ENCODE measurements at places on chromosomes 11 and 22.
A peak's percentile ranks its signal among the peaks of the same experiment; 100 is the strongest.

DNA sequence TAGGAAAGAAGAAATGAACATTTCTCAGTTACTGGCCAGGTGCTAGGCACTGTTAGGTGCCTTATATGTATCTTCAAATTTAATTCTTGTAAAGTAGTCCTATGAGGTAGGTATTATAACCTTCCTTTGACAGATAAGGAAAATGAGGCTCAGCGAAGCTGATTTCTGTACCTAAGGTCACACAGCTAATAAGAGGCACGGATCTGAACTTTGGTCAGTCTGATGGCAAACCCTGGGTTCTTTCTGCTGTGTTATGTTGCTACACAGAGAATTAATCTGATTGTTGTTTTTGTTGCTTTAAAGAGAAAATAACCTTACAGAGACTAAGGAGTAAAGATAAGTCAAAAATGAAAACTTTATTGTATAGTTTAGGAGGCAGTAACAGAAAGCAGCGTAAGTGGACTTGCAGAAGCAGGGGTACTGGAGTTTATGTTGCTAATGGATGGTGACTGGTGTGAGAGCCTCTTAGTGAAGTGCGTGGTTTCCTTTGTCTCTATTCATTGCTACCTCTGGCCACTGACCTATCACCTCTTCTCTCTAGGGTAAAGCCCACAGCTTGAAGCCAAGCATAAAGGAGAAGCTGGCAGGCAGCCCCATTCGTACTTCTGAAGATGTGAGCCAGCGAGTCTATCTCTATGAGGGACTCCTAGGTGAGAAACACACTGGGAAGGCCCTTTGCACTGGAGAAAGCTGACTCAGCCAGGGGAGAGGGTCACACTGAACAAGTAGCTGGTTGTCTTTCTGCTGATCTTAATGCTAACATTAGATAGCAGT is 38.3 kb downstream of the MADD start:
- no peak for DNase-seq

GRCh38 chr11:86484795-86485166 is 110.1 kb downstream of the CCDC81 start:
- DNase-seq, result no peak

DNA sequence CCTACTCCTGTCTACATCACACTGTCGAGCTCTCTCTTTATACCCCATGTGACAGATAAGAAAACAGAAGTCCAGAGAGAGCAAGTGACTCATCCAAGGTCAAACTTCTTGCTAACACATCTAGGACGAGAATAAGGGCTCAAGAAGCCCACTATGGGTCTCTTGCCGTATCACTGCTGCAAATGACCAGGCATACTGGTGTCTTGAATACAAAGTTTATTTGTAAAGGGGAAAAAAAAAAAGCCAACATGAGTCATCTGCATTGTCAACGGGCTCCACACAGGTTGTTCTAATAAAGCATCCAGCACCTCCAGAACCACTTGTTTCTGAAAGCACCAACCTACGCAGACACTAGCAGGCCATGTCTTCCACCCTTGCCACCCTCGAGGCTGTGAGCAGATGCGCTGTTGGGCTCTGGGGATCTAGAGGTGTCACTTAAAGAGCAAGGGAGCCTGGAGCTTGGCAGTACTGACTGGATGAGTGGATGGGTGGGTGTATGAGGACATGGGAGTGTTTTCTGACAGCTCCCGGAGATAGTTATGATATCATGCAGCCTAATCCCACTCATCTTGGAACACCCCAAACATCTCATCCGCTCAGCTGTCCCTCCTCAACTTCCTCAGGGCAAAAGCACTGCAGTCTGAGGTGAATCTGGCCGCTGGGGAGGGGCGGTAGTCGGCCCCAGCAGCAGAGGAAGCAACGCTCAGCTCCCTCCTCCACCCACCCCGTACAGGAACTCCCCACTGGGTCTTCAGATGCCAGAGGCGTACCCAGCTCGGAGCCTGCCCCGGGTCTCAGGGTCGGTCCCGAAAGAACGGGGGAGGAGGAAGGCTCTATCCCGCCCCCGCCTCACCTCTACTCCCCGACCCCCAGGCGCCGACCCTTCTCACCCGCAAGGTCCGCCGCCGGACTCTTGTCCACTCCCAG is 1.0 kb downstream of the SMCO4 start:
- DNase-seq, result peak; percentile 34

- no peak for DNase-seq
Measured at GRCh38 chr11:123197711-123198110, 2.7 kb upstream of the CLMP start.

DNA sequence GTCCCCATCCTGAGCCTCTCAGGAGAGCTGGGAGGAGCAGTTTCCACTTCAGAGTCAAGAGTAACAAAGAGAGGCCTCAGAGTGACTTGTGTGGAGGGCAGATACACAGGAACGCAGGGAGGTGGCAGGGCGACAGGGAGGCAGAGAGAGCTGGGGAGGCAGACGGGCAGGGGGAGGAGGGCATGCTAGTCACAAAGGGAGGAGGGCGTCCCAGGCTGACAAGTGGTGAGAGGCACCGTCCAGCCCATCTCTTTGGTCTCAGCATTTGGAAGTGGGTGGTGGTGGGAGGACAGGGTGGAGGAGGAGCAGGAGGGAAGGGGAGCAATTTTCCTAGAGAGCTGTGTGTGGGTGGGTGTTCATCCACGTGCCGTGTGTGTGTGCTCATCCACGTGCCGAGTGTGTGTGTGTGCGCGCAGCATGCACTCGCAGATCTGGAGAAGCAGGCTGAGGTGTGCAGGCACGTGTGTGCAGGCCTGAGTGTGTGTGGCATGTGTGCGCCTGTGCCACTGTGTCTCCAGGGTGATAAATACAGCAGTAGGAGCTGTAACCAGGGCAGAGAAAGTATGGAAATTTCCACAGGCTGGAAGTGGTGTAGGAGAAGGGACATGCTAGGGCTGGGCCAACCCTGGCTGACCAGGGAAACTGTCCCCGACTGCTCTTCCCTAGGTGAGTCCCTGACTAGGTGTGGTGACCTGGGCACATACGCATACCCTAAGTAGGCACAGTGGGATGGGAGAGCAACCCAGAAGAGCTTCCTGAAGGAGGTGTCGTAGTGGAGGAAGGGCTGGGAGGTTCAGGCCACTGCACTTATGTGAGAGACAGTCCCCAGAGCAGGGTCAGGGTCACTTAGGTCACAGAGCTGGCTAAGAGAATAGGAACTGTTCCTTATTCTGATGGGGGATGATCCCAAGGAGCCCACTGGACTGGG is 7.3 kb upstream of the PDE2A start:
- no peak for DNase-seq

- DNase-seq, result peak; percentile 37
Measured at GRCh38 chr11:86068138-86068871, 579 bp downstream of the PICALM start.

DNA sequence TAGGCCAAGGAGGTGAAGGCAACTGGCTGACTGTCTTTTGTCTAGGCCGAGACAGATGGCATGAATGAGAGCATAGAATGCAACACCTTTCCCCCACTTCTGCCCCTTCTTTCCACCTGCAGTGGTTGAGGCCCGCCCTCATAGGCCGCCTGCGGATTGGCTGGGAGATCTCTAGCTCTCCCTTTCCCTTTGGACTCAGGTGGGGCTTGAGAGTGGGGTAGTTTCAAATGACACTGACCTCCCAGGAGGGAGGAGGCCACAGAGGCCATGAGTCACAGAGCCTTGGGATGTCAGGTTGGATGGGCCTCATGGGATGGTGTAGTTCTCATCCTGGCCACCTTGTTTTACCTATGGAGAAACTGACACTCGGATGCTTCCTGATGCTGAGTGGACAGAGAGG is 9.1 kb downstream of the MICAL2 start:
- DNase-seq, result no peak

DNA sequence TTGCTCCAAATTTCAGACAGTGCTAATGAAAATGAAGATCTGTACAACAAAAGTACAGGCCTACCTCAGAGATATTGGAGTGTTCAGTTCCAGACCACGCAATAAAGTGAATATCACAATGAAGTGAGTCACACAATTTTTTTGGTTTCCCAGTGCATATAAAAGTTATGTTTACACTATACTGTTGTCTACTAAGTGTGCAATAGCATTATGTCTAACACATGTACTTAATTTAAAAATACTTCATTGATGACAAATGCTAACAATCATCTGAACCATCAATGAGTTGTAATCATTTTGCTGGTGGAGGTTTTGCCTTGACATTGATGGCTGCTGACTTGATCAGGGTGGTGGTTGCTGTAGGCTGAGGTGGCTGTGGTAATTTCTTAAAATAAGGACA is 60.6 kb upstream of the E2F8 start:
- no peak for DNase-seq

- DNase-seq, result no peak
Measured at GRCh38 chr22:26667140-26667539, 9.8 kb downstream of the MIAT start.

DNA sequence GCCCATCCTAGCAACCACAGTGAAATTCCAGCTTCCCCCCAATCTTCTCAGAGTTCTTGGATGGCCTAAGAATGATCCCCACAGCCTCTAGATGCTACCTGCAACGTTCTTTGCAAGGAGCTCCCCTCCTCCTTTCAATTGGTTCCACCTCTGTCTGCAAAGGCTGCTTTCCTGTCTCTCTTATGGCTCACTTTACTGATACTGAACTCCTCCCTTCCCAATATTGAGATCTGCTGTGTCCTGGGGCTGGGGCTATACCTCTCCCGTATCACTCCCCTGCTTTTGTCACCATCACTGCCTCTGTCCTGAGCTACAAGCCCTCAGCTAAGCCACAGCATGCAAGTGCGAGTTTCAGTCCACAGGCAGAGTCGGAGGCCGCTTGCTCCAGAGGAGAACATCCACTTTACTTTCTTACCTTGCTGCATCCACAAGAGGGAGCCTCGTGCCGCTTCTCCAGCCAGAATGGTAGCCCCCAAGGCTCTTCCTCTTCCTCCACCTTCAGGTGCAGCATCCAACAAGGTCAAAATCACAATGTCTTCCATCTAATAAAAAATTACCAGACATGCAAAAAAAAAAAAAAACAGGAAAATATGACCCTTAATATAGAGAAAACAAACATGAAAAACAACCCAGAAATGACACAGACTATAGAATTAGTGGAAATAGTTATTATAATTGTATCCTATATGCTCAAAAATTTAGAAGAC is 48.6 kb upstream of the TMEM45B start:
- no peak for DNase-seq

DNA sequence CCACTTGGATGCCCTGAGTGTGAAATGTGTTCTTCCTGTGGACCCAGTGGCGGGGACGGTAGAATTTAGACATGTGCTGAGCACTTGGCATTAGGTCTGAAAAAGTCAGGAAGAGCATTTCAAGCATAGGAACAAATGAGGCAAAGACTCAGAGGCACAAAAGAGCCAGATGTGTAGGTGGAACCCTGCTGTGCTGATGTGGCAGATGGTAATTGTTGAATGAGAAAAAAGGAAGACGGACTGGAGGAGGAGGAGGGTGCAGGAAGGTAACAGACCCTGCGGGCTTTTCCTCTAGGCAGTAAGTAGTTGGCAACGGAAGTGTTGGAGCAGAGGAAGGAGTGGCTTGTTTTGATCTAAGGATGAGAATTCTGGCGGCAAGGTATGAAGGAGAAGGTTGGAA is 985.8 kb downstream of the TBC1D22A start:
- DNase-seq, result no peak

GRCh38 chr22:27088026-27088425 is 430.6 kb downstream of the MIAT start:
- DNase-seq, result no peak

- no peak for DNase-seq
Measured at GRCh38 chr11:100575860-100576717, 111.0 kb upstream of the ARHGAP42 start.

GRCh38 chr11:47501101-47501500 is 51.8 kb downstream of the CELF1 start:
- no peak for DNase-seq

DNA sequence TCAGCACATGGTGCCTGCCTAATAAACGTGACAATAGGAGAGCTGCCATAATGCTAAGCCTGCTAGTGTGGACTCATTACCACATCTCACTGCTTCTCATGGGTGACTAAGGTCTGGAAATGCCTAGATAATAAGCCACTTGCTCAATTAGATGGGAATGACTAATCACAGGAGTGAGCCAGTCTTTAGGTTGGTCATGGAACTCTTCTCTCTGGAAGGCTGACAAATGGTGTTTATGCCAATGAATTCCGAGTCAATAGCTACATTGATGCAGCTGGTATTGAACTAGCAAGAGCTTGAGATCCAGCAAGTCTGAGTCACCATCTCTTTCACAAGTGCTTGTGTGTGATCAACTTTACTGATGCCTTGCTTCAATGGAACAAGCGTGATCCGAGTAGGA is 334.9 kb downstream of the OPCML start:
- no peak for DNase-seq

- no peak for DNase-seq
Measured at GRCh38 chr11:19344661-19345518, 104.1 kb upstream of the E2F8 start.

GRCh38 chr11:35852056-35852455 is 91.8 kb upstream of the LDLRAD3 start:
- DNase-seq, result no peak

- DNase-seq, result no peak
Measured at GRCh38 chr11:64879244-64879900, 951 bp upstream of the EHD1 start.

GRCh38 chr11:35012467-35013191 is 96.2 kb downstream of the PDHX start:
- DNase-seq, result peak; percentile 12

GRCh38 chr22:27138471-27138870 is 481.1 kb downstream of the MIAT start:
- no peak for DNase-seq

- no peak for DNase-seq
Measured at GRCh38 chr11:71562120-71562519, 3.2 kb upstream of the KRTAP5-10 start.

DNA sequence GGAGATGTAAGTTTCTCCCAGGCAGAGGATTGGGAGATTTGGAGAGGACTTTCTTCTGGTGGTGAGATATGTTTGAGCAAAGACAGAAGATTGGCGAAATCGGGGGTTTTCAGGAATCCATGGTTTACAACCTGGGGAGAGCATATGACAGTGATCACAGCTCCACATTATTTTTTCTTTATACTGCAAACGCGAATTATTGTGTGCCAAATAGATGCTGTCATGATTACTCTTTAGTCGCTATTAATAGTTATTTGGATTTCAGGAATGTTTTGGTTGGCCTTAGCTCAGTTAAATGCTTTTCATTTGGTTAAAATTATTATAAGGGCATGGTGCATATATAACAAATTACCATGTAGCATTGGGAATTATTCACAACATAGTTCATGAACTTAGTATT is 15.2 kb downstream of the ATXN10 start:
- DNase-seq, result no peak

DNA sequence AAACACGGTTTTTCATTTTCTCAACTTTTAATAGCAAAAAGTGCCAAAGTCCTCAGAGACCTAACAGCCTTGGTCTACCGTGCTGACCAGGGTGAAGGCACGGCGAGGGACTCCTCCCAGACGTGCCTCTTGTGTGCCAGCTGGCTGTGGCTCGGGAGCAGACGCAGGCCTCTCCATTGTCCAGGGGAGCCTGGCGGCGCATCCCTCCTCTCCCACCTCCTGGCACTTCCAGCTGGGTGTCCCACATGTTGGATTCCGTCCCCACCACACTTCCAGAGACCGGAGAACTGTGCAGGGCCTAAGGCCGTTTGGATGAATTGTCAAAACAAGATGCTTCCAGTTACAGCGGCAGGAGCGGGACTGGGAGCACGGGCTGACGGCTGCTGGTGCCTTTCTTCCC is 11.6 kb downstream of the CDPF1 start:
- DNase-seq, result no peak
